ENCODE measurements at places on chromosomes 4 and X. TPM values are rescaled to one million over a fixed set of nuclear protein-coding genes. Genes with fewer than 3 reads are reported as not detected.

DNA sequence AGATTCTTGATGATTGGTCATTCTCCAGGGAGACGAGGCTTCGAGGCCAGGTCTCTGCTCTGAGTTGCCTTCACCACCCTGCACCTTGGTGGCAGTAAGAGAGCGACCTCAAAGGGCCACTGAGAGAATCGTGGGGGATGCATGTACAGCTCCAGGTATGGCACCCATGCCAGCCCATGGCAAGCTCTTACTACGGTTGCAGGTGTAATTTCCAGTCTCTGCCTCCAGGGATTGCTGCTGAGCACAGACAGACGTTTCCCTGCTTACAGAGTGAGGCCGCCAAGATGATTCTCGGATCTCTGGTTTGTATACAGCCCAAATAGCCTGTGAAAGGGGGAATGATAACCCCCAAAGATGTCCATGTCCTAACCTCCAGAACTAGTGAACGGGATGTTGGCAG, 16.3 kb upstream of the DRD5 start:
- DNase-seq, result no peak

- DNase-seq, result no peak
Measured at GRCh38 chr4:139163806-139164206, 13.2 kb downstream of the ELF2 start.

GRCh38 chr4:76996445-76996844, 46.9 kb downstream of the SEPTIN11 start:
- no peak for DNase-seq

GRCh38 chrX:57752866-57753265, 72.8 kb upstream of the NLRP2B start:
- no peak for DNase-seq

- no peak for DNase-seq
Measured at GRCh38 chrX:57083143-57083542, 38.2 kb downstream of the SPIN2B start.

DNA sequence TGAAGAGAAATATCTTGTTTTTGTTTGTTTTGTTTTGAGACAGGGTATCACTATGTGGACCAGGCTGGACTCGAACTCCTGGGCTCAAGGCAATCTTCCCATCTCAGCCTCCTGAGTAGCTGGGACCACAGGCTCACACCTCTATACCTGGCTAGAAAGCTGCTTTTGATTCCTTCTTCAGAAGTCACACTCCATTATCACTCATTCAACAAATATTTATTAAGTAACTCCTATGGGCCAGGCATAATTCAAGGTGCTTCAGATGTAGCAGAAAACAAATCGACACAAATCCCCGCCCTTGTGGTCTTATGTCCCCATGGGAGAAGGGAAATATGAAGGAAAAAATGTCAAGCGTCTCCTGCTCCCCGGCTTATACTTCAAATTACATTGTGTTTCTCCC, 72.6 kb upstream of the DHX15 start:
- DNase-seq, result no peak

DNA sequence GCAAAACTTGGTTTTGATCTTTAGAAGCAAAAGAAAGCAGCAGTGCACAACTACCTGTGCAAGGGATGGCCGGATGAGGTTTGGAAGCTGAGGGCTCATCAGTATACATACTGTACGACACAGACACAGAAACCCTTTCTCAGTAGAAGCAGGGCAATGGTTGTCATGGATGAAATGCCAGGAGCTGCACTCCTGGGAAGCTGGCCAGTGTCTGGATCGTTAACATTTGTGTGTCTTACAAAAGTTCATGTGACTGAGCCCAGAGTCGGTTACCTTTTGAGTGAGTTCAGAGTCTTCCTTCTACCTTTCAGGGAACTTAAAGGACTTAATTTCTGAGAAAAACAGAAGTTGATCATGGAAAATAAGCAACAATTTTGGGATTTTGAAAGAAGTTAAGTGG, 230.3 kb downstream of the APBB2 start:
- DNase-seq, result peak; percentile 74

DNA sequence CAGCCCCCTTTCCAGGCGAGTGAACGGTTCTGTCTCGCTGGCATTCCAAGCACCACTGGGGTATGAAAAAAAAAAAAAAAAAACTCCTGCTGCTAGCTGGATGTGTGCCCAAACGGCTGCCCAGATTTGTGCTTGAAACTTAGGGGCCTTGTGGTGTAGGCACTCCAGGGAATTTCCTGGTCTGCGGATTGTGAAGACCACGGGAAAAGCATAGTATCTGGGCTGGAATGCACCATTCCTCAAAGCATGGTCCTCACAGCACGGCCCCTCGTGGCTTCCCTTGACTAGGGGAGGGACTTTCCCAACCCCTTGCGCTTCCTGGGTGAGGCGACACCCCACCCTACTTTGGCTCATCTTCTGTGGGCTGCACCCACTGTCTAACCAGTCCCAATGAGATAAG, 516.8 kb upstream of the FAM241A start:
- no peak for DNase-seq

- DNase-seq, result no peak
Measured at GRCh38 chr4:168605411-168605810, 108.6 kb downstream of the PALLD start.

- no peak for DNase-seq
Measured at GRCh38 chrX:154295664-154296310, at the start of gene TKTL1. TSS of gene TKTL1 (plus strand) at chrX:154295795. CDS start at chrX:154295860, 65 bp downstream.

DNA sequence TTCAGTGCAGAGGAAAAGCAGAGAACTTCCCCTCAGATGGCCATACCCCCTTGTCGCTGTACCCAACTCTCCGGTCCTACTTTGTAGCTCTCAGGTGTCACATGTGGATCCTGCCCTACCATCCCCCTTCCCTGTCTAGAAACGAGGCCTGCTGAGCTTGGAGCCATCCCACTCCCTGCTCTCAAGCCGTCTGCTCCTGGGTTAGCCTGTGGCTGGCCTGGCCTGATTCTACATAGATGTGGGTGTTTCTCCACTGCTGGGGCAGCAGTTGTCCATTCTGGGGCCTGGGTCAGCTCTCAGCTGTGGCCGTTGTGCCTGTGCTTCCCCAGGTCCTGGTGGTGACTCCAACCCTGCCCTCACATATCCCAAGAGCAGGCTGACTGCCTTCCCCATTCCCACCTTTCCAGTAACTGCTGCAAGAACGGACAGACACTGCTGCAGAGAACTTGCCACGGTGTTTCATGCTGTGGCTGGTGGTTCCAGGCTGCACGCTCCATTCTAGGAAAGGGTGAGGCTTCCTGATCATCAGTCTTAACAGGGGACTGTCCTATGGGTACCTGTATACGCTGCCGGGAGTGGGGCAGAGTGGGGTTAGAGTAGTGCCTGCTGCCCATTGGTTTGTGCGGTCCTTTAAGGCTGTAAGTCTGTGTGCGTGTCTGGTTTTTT, 3.6 kb downstream of the IL9R start:
- no peak for DNase-seq

DNA sequence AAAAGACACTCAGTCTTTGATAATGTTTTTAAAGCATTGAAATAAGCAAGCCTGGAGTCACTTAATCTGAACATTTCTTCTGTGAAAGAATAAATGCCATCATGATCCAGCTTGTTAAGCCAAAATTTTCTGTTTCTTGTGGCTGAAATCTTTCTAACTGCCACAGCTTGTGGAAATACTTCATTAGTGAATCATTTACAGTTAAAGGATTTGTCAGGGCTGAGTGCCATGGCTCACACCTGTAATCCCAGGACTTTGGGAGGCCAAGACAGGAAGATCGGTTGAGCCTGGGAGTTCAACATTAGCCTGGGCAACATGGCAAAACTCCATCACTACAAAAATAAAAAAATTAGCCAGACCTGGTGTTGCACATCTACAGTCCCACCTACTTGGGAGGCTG, 93.3 kb upstream of the PDE5A start:
- no peak for DNase-seq

UGT2B7 gene
- total RNA-seq, result 0.20 TPM

PDK3 gene
- total RNA-seq, result 12.8 TPM

TRIM75 gene
- total RNA-seq, result not detected

TMSB15C gene
- total RNA-seq, result 15.7 TPM

TRAM1L1 gene
- total RNA-seq, result 12.5 TPM

RBM46 gene
- total RNA-seq, result 0.06 TPM

FAM47E gene
- 14.8 TPM for total RNA-seq

Data from spinal cord (tissue), 10 donors.